ENCODE measurements at places on chromosomes 1 and 21.

GRCh38 chr1:69527273-69527672 lies 40.4 kb upstream of the LRRC7 start:
- ATAC-seq, result no peak

- ATAC-seq, result peak; percentile 3
Observed at GRCh38 chr1:212951126-212951946, 995 bp downstream of the VASH2 start.

DNA sequence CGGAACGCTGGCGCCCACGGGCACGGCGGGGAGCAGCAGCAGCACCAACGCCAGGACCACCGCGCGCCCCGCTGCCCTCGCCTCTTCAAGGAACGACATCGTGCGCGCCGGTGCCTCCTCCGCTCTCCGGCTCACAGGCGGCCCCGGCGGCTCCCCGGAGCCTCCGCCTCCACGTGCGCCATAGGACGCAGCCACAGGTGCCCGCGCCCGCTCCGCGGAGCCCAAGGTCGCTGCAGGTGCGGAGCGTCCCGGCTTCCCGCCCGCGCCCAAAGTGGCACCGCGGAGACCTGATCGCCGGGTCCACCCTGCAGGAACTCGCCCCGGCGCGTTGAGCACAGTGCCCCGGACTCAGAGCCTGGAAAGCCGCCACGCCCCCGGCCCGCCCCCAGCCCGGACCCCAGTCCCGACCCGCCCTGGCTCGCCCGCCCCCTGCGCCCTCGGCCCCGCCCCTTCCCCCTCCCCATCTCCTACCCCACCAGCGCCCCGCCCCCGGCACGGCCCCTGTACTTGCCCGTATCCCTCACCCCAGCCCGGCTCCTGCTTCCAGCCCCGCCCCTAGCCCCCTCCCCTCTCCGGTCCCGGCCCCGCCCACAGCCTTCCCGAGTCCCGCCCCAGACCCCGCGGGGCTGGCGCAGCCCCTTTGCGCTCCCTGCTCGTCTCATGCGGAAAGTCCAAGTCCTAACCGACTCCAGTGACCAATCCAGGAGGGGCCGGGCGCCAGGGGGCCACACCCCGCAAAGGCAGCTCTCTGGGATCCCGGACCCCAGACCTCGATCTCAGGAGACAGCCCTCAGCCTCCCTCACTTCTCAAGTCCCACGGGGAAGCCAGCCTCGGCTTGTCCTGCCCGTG lies at the start of gene MEGF6:
Gene MEGF6 (minus strand): TSS at position 339 of the 850 bp plus-strand sequence. CDS start 240 bp downstream, at position 99.
- peak; percentile 66 for ATAC-seq

- no peak for ATAC-seq
Observed at GRCh38 chr1:92755541-92756461, 29.1 kb downstream of the EVI5 start.

DNA sequence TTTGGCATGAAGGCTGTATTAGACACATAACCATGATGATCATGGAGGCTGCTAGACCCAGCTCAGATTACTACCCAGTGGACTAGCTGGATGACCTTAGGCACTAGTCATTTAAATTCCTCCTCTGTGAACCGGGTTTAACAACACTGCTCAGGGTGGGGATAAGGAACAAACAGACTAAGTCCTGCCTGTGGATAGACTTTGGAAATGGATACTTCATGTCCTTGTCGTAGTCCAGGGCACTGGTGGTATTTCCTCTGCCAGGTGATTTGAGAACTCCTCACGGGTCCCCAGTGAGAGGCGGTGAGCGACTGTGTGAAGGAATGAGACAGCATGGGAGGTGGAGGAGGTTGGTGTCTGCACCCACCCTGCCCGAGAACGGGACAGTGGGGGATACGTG lies 72.9 kb upstream of the SELENON start:
- no peak for ATAC-seq

GRCh38 chr1:111202366-111202706 lies 1.9 kb upstream of the DENND2D start:
- ATAC-seq, result no peak

GRCh38 chr1:111907321-111907720 lies 82.1 kb downstream of the KCND3 start:
- ATAC-seq, result peak; percentile 62

- ATAC-seq, result no peak
Observed at GRCh38 chr1:201945157-201945556, 1.2 kb downstream of the LMOD1 start.

GRCh38 chr1:88063605-88064004 lies 620.5 kb upstream of the PKN2 start:
- ATAC-seq, result no peak
